Heart left ventricle (tissue), 16 donors: ENCODE measurements at places on chromosomes 2 and 18. TPM values are rescaled to one million over a fixed set of nuclear protein-coding genes. Genes with fewer than 3 reads are reported as not detected.

GRCh38 chr18:5726011-5726410 lies 169.3 kb downstream of the TMEM200C start:
- DNase-seq, result no peak

DNA sequence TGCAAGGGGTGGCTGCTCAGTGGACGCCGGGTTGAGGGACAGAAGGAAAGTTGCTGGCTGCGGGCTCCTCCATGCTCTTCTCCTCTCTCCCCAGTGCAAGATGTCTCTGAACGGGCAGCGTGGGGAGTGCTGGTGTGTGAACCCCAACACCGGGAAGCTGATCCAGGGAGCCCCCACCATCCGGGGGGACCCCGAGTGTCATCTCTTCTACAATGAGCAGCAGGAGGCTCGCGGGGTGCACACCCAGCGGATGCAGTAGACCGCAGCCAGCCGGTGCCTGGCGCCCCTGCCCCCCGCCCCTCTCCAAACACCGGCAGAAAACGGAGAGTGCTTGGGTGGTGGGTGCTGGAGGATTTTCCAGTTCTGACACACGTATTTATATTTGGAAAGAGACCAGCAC lies 30.6 kb downstream of the IGFBP2 start:
- no peak for DNase-seq

The FAP gene
- total RNA-seq, result 3.5 TPM

The ANKRD62 gene
- not detected for total RNA-seq
